Activated T-helper 17 cell treated with anti-CD3 and anti-CD28 coated beads, Interleukin-2, amount 50 U/mL, for 72 hours (primary cell): ENCODE measurements at places on chromosomes 5 and 9. TPM values are rescaled to one million over a fixed set of nuclear protein-coding genes. Genes with fewer than 3 reads are reported as not detected.

LCN2 gene
- total RNA-seq = not detected

ADRA1B gene
- total RNA-seq = not detected

OR1J1 gene
- total RNA-seq = not detected

MOB3B gene
- 0.24 TPM for total RNA-seq

CYLC2 gene
- total RNA-seq = not detected

FTMT gene
- total RNA-seq = not detected

CMYA5 gene
- total RNA-seq = 0.19 TPM

DIRAS2 gene
- total RNA-seq = not detected

TMEM215 gene
- not detected for total RNA-seq

NACC2 gene
- 7.8 TPM for total RNA-seq

MYMK gene
- total RNA-seq = not detected

ANGPTL2 gene
- total RNA-seq = not detected

CEP78 gene
- total RNA-seq = 37.2 TPM

RXRA gene
- 41.6 TPM for total RNA-seq

NEUROG1 gene
- not detected for total RNA-seq

PCDHGA10 gene
- total RNA-seq = 0.06 TPM
